ENCODE measurements at places on chromosomes 12 and 14. TPM values are rescaled to one million over a fixed set of nuclear protein-coding genes. Genes with fewer than 3 reads are reported as not detected.

TMX1 gene
- 33.5 TPM for total RNA-seq

SIX6 gene
- not detected for total RNA-seq

TPH2 gene
- not detected for total RNA-seq

DDX47 gene
- 39.8 TPM for total RNA-seq

TM7SF3 gene
- 65.4 TPM for total RNA-seq

PIWIL1 gene
- total RNA-seq, result not detected

MGAT4C gene
- not detected for total RNA-seq

FSCB gene
- total RNA-seq, result not detected

SOAT2 gene
- total RNA-seq, result not detected

KLHDC1 gene
- 2.8 TPM for total RNA-seq

NCOR2 gene
- 14.6 TPM for total RNA-seq

FAM161B gene
- total RNA-seq, result 3.3 TPM

C12orf50 gene
- not detected for total RNA-seq

AGAP2 gene
- total RNA-seq, result 0.06 TPM

KCNK10 gene
- not detected for total RNA-seq

SH2B3 gene
- 37.6 TPM for total RNA-seq

ANO2 gene
- total RNA-seq, result 96.8 TPM

KRT3 gene
- total RNA-seq, result not detected

CCDC77 gene
- 13.5 TPM for total RNA-seq

PZP gene
- total RNA-seq, result 1.1 TPM

MMAB gene
- 11.8 TPM for total RNA-seq

MYO1H gene
- not detected for total RNA-seq

SLC25A47 gene
- not detected for total RNA-seq

BDKRB2 gene
- 2.5 TPM for total RNA-seq

KRT71 gene
- total RNA-seq, result not detected

OVCH1 gene
- not detected for total RNA-seq

INSM2 gene
- not detected for total RNA-seq

FOXG1 gene
- total RNA-seq, result not detected

KLRC1 gene
- total RNA-seq, result not detected

AKAP5 gene
- total RNA-seq, result 0.32 TPM

TSPAN19 gene
- total RNA-seq, result not detected

ERP27 gene
- 0.06 TPM for total RNA-seq

CISTR gene
- total RNA-seq, result not detected

CTSG gene
- total RNA-seq, result not detected

PTPRB gene
- 78.5 TPM for total RNA-seq

TMEM233 gene
- 0.16 TPM for total RNA-seq

RFLNA gene
- total RNA-seq, result 0.13 TPM

HPD gene
- total RNA-seq, result not detected

SYNDIG1L gene
- not detected for total RNA-seq

HSPB8 gene
- 1.1 TPM for total RNA-seq

TAS2R13 gene
- 0.65 TPM for total RNA-seq

PPP1CC gene
- total RNA-seq, result 69.5 TPM

IFI27L1 gene
- total RNA-seq, result 15.5 TPM

FAM216A gene
- total RNA-seq, result 6.8 TPM

GOLGA5 gene
- 22.3 TPM for total RNA-seq

PTPRO gene
- total RNA-seq, result 0.06 TPM

PLCZ1 gene
- total RNA-seq, result not detected

TAS2R20 gene
- 1.6 TPM for total RNA-seq

FAM186B gene
- under 0.01 TPM for total RNA-seq

KIF26A gene
- total RNA-seq, result 18.6 TPM

BRF1 gene
- 51.7 TPM for total RNA-seq

ZDHHC22 gene
- under 0.01 TPM for total RNA-seq

AQP6 gene
- not detected for total RNA-seq

EXOC3L4 gene
- not detected for total RNA-seq

Measured in bladder microvascular endothelial cell (primary cell).